ENCODE measurements at places on chromosomes 11 and 22. TPM values are rescaled to one million over a fixed set of nuclear protein-coding genes. Genes with fewer than 3 reads are reported as not detected.
A peak's percentile ranks its signal among the peaks of the same experiment; 100 is the strongest.

- no peak overlapping the region for H3K4me3 ChIP-seq
- no peak for DNase-seq
- no peaks in the 10 kb centered on the region for H3K27me3 ChIP-seq
- no peaks in the 10 kb centered on the region for H3K4me1 ChIP-seq
- H3K27ac ChIP-seq, result no peak overlapping the region
- no peaks in the 10 kb centered on the region for H3K36me3 ChIP-seq
These were observed 230.7 kb downstream of the FAT3 start for GRCh38 chr11:92455210-92455790.

CSNK2A3 gene
- total RNA-seq, result 4.2 TPM

- DNase-seq, result no peak
- no peak overlapping the region for H3K27ac ChIP-seq
- no peak overlapping the region for H3K4me3 ChIP-seq
- no peaks in the 10 kb centered on the region for H3K36me3 ChIP-seq
These were observed 18.2 kb downstream of the CHRM1 start for GRCh38 chr11:62902932-62903331.

CEND1 gene
- total RNA-seq, result 0.20 TPM

OR2AG1 gene
- total RNA-seq, result not detected

DNA sequence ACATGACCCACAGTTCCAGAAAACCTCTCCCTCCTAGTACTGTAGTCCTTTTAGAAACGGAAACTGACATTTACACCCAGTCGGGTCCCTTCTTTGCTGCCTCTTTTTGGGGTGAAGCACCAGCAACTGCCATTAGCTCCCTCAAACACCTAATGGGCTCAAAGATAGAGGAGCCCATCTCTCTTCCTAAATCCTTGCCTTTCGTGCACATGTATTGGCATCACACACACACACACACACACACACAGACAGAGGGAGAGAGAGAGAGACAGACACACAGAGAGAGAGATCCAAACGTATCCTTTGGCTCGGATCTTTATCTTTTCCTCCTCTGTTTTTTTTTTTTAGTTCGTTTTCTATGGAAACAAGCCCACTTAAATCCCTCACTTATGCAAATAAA, 716 bp downstream of the GRM5 start:
- peaks cover 49% of the 10 kb centered on the region for H3K27me3 ChIP-seq
- no peak overlapping the region for H3K4me3 ChIP-seq
- no peak overlapping the region for H3K27ac ChIP-seq
- H3K4me1 ChIP-seq, result peaks cover 9% of the 10 kb centered on the region

DNA sequence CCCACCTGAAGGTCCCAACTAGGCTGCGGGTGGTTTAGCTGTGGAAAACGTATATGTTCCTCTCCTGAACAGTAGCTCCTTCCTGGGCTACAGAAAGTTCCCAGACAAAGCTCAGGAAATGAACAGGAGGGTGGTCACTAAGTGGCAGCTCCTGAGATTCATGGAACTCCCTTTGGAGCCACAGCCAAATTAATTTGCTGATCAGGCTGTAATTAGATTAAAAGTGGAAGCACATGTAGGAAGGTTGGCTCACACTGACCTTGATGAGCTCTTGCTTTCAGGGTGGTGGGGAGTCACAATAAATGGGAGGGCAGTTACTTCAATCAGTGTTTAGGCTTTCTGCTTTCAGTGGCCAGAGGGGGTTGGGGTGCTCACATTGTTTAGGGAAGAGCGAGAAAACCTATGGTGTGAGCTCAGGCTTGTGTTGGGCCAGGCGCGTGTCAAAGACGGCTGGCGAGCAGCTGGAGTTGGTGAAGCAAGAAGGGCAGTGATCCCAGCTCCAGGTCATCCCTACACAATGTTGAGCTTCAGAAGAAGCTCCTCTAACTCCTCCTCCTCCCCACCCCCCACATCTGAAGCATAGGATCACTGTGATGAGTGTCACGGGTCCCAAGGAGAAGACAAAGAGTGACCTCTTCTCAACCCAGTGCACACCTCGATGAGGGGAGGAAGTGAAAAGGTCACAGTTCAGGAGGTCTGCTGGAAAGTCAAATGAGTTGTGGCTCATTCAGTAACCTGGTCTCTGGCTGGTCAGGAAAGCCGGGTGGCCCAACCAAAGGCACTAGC, 42.5 kb downstream of the CLPB start:
- H3K4me1 ChIP-seq, result peaks cover 7% of the 10 kb centered on the region
- no peak overlapping the region for H3K4me3 ChIP-seq
- no peak overlapping the region for H3K27ac ChIP-seq

DNA sequence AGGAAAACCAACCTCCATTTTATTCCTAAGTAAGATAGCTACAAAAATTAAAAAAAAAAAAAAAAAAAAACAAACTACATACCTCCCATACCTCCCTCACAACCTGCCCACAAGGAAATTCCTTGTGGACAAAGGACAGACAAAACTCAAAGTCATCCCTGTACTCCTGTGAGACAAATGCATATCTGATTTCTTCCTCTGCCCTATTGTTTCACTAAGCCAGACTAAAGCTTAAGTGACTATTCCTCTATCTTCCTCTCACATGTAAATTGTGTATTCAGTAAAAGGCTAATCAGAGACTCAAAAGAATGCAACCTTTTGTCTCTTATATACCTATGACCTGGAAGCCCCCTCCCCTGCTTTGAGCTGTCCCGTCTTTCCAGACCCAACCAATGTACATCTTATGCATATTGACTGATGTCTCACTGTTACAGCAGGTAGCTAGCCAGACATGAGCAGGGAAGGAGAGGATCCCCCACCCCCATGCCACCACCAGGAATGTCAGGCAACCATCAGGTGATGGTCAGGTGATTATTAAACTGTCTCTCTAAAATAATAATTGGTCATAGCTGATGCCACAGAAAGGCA, 289.4 kb downstream of the SBF2 start:
- H3K36me3 ChIP-seq, result no peaks in the 10 kb centered on the region
- H3K4me3 ChIP-seq, result no peak overlapping the region
- no peak for DNase-seq

DNA sequence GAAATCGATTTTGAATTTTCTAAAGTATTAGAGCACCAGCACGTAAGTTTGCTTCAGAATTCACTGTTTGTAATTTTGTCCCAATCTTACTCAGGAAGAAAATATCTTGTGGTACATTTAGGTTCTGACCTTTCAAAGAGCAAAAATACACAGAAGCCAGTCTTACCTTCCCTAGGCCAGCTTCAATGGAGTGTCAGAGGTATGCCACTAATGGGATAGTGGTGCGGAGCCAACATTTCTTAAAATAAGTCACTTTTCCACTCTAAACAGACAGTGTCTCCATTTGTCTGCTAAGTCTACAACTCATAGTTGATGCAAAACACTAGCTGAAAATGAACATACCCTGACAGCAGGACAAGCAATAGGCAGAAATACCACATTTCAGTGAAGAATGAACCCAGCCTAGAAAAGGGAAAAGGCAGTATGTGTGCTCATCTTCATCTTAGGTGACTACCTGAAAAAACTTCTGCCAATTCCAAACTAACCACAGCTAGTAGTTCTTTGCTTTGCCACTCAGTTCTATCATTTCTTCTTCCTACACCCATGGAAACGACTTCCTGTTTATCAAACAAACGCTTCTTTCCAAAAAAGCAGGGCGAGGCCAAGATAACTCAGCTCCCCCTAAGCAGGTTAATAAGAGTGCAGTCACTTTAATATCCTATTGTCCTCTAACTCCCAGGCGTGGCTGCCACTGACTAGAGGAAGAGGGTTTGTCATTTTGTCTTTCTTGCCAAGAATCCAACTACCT, 94.0 kb upstream of the APOA1 start:
- peak; percentile 46 for DNase-seq
- no peaks in the 10 kb centered on the region for H3K27me3 ChIP-seq
- peak overlapping the region; percentile 71 for H3K4me3 ChIP-seq
- peaks cover 23% of the 10 kb centered on the region for H3K36me3 ChIP-seq

LMNTD2 gene
- 1.3 TPM for total RNA-seq

DNA sequence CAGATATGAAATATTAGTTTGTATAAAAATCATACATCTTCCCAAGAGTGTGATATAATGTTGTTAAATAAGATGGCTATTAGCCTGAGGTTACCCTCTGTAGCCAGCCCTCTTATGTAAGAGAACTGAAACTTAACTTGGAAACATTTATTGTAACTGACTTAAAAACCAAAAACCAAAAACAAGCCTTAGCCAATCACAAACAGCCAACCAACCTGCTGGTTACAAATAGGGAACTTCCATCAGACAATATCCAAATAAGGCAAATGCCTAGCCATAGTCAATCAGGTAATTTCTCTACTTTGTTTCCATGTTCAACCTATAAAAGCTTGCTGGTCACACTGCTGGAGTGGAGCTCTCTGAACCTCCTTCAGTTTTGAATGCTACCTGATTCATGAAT, 14.1 kb downstream of the KBTBD3 start:
- H3K27ac ChIP-seq, result no peak overlapping the region
- no peaks in the 10 kb centered on the region for H3K27me3 ChIP-seq
- H3K36me3 ChIP-seq, result peaks cover 13% of the 10 kb centered on the region
- DNase-seq, result peak; percentile 17
- H3K4me1 ChIP-seq, result peaks cover 15% of the 10 kb centered on the region
- no peak overlapping the region for H3K4me3 ChIP-seq

SLC7A4 gene
- total RNA-seq, result not detected

DNA sequence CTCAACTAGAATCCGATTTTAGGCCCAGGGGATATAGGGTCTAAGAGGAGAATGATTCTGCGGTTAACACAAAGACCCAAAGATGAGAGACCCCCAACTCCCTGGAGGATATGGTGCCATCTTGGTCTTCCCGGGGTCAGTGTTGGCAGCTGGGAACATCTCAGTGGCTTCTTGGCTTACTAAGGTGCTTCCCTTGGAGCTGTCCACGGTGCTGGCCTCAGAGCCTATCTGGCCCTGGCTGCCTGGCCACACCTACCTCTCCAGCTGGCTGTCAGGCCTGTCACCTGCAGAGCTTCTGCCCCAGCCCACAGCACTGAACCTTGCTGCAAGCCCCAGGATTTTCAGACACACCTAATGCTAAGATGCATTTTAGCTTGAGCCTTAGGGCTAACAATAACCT, 70.7 kb upstream of the THY1 start:
- H3K36me3 ChIP-seq, result no peaks in the 10 kb centered on the region
- no peak overlapping the region for H3K27ac ChIP-seq
- peak; percentile 39 for DNase-seq
- peaks cover 2% of the 10 kb centered on the region for H3K27me3 ChIP-seq
- H3K4me3 ChIP-seq, result no peak overlapping the region
- no peaks in the 10 kb centered on the region for H3K4me1 ChIP-seq

ZP1 gene
- not detected for total RNA-seq

DNA sequence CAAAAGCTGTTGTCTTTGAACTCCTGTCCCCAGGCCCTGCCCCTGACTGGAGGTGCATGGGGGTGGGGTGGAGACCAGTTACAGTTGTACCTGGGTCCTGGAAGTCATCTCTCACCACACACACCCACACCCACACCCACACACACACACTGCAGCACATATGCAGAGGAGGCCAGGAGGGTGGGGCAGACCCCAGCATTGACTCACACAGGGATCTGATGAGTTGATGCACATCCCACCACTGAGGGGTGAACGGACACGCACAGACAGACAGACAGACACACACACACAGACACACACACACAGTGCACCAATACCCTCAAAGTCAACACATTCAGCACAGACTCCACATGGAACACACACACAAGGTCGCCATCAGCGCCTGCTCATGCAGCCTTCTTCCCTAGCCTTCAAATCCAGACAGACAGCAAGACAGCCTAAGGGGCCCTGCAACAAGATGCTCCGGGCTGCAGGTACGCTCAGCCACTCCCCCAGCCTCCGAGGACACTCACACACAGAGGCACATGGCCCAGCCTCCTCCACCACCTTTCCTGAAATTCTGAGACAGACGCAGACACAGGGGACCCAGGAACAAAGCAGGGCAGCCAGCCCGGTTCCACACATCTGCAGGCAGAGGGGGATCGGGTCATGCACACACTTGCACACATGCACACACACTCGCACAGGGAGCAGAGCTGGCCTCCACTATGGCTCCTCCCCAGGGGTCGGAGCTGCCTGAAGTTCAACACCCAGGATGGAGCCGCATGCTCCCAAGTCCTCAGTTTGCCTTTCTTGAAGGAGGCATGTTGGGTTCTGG, 26.5 kb downstream of the SYT7 start:
- no peak overlapping the region for H3K27ac ChIP-seq
- H3K36me3 ChIP-seq, result no peaks in the 10 kb centered on the region
- DNase-seq, result peak; percentile 18

DNA sequence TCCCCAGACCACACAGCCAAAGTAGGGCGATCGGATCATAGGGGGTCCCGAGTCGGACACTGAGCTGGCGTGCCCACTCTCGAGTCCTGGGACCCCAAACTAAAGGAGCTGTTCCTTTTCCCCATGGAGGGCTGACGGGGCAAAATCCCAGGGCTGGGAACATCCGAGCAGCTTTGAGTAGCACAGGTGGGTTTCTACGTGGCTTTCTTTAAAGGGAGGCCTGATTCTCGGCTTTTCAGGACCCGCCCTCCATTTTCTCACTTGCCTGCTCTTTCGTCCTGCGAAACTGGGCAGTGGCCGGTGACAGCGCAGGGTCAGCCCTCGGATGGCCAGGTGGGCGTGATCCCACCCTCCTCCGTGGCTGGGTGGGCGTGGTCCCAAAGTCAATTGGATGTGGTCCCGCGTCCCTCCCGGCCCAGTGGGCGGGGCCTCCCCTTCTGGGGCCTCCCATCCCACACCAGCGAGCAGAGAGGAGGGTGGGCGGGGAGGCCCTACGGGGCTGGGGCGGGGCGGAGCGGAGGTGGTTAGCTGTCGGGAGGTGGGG, 17.5 kb upstream of the TXNRD2 start:
- DNase-seq, result no peak
- H3K27ac ChIP-seq, result no peak overlapping the region
- peaks cover 4% of the 10 kb centered on the region for H3K36me3 ChIP-seq
- H3K4me3 ChIP-seq, result no peak overlapping the region

LAYN gene
- 93.7 TPM for total RNA-seq

- peaks cover 5% of the 10 kb centered on the region for H3K27me3 ChIP-seq
- no peak overlapping the region for H3K27ac ChIP-seq
- no peaks in the 10 kb centered on the region for H3K36me3 ChIP-seq
These were observed 262.2 kb downstream of the TTC28 start for GRCh38 chr22:28417431-28417830.

OR8A1 gene
- not detected for total RNA-seq

- H3K27me3 ChIP-seq, result peaks cover 13% of the 10 kb centered on the region
- H3K4me3 ChIP-seq, result no peak overlapping the region
- DNase-seq, result no peak
- H3K4me1 ChIP-seq, result no peaks in the 10 kb centered on the region
These were observed 82.8 kb downstream of the C11orf91 start for GRCh38 chr11:33617672-33618350.

DNA sequence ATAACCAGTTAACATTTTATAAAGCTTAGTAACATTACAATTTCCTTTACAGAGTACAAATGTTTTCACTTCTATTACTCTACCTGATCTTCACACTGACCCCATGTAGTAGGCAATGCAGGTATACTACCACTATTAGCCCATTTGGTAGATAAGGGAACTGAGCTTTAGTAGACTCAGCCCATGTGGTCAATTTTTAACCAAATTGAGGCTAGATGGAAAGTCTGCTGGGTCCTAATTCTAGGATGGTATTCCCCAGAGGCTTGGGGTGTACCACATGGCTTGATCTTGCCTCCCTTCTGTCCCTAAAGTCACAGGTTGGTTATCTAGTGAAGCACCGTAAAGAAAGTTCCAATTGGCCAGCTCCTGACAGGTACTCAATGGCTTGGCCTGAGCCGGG, 48.2 kb downstream of the NRXN2 start:
- no peak overlapping the region for H3K4me3 ChIP-seq
- H3K36me3 ChIP-seq, result no peaks in the 10 kb centered on the region
- peaks cover 28% of the 10 kb centered on the region for H3K27me3 ChIP-seq

- H3K27ac ChIP-seq, result no peak overlapping the region
- no peaks in the 10 kb centered on the region for H3K36me3 ChIP-seq
- no peak overlapping the region for H3K4me3 ChIP-seq
- H3K4me1 ChIP-seq, result peaks cover 6% of the 10 kb centered on the region
These were observed 8.1 kb downstream of the C11orf91 start for GRCh38 chr11:33692541-33692940.

Measured in activated CD8-positive, alpha-beta T cell treated with anti-CD3 and anti-CD28 coated beads for 36 hours (primary cell).